Left kidney (tissue), 8 donors: ENCODE measurements at places on chromosomes 12 and 14. TPM values are rescaled to one million over a fixed set of nuclear protein-coding genes. Genes with fewer than 3 reads are reported as not detected.

The UNC79 gene
- polyA plus RNA-seq = 1.1 TPM

DNA sequence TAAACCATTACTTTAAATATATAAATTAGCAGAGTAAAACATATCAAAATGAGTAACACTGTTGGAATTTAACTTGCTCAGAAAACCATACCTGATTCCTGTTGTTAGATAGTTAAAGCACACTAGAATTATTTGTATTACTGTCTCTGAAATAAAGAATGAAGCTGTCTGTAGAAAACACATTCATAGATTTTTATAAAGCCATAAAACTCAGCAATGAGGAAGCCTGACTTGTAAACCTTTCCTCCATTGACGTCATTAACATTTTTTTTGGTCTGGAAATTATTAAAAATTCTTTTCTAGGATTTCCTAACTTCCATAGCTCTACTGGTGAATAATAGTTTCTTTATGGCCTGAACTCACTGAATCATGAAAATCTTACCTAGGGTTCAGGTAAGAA lies 147.6 kb downstream of the BRMS1L start:
- no peak for DNase-seq

DNA sequence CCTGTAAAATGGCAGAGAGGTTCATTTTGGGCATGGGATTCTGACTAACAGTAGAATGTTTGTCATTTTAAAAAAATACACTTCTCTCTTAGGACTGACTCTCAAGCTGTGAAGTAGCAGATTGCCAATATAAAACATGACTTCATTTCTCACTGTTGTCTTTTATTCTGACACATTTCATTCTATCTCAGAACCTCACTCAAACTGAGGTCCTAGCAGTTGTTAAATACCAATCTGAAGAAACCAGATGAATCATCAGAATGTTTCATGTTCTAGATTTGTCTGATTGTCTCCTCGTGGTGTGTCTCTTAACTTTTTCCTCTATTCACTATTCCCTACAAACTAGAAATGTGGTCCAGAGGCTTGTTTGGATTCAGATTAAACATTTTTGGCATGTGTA lies 276.5 kb upstream of the NPAS3 start:
- DNase-seq = no peak

DNA sequence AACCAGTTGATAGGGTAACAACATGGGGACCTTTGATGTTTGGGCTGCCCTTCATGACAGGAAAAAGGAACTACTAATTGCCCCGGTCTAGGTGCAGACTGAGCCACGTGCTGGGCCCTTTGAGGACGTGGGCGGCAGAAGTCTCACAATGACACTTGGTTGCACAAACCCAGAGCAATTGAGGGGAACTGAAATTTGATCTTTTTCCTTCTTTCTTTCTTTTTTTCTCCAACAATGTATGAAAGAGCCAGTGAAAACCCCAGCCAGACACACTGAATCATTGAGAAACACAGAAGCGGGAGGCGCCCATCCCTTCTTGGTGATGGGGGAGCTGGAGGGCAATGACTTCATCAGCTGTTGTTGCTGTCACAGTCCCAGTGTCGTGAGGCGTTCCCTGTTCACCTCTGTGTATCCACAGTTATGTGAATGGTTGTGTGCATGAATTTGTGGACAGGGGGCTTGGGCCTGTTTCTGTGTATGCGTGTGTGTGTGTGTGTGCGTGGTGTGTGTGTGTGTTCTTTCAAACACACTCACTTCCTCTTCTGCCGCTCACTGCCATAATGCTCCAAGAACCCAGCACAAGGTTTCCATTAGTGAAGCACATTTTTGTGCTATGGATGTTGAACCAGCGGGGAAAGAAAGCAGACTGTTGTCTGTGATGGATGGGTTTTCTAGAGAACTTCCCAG lies 137.5 kb upstream of the CCND2 start:
- DNase-seq = peak; percentile 61

The OR4E2 gene
- 0.05 TPM for polyA plus RNA-seq

DNA sequence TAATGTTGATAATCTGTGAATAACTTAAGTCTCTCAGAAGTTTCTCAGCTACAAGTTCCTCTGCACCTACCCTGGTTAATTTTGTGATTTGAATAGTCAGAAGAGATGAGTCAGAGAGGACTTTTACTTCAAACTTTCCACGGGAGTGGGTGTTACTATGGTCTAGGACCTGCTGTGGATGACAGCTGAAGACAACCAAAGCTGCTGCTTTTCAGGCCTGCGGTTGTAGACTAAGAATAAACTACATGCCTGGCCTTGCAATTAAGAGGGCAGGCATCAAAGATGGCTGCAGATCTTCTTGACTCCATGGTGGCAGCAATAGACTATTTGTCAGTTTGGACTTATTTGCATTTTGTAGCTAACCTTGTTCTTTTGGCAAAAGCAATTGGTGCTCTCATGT lies 227.1 kb upstream of the KRR1 start:
- DNase-seq = no peak

DNA sequence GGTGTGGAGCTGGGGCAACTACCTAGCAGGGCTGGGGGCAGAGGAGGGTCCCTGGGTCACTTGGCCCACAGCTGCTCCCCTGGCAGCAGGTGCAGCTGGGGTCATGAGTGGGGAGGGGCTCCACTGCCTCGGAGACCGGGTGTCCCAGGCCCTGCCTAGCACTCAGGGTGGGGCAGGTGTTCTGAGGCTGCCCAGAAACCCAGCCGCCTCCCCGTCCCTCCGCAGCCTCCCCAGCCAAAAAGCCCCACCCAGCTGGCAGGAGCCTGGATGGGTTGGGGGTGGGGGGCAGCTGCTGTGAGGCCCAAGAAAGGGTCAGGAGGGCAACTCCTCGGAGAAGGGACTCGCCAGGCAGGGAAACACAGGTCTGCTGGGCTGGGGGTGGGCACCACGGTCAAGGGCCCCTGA lies 11.2 kb downstream of the AHNAK2 start:
- DNase-seq = no peak

DNA sequence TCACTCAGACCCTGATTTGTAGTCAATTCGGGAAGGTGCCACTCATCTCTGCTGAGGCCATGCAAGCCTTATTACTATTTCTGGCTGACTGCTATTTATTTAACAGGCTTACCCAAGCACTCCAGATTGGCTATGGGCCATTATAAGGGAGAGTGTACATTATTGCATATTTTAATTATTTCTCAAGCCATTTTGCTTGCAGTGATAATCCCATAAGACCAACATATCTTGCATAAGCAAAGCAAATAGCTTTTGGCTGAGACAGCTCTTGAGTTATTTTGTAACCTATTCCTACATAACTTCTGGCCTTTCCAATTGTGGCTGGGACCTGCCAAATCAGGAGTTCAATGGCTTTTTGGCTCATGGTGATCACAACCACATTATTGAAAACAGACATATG lies 509.6 kb upstream of the USP15 start:
- no peak for DNase-seq

The NTS gene
- polyA plus RNA-seq = 4.1 TPM

- no peak for DNase-seq
Measured at GRCh38 chr12:92938018-92938417, 8.9 kb upstream of the EEA1 start.

The CLEC2D gene
- polyA plus RNA-seq = 30.5 TPM
